RWPE1 (cell line): ENCODE measurements at places on chromosomes 11 and 22.

DNA sequence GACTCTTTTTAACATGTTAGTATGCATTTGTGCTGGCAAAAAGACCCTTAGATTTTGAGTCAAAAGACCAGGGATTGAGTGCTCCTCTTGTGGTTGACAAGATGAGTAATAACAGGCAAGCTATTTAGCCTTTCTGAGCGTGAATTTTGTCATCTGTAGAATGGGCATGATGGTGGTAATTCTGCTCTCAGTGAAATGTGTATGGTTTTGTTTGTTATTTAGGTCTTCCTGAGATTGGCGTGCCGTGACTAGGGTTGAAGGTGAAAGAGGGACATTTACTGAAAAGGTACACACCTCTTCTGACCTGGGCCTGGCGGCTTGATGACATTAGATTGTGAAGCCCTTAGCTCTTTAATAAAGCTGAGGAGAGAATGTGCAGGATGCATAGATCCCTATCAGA is 8.4 kb upstream of the CEP295 start:
- DNase-seq: no peak

DNA sequence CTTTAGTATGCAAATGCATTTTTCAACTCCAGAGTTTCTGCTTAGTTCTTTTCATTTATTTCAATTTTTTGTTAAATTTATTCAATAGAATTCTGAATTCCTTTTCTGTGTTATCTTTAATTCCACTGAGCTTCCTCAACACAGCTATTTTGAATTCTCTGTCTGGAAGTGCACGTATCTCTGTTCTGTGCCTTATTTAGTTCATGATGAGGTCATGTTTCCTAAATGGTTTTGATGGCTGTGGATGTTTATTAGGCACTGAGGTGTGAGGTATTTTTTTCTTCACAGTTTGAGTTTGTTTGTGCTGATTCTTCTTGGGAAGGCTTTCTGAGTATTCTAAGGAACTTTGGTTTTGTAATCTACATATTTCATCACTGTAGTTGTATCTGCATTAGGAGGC is 2042.8 kb upstream of the RAG2 start:
- no peak for DNase-seq

DNA sequence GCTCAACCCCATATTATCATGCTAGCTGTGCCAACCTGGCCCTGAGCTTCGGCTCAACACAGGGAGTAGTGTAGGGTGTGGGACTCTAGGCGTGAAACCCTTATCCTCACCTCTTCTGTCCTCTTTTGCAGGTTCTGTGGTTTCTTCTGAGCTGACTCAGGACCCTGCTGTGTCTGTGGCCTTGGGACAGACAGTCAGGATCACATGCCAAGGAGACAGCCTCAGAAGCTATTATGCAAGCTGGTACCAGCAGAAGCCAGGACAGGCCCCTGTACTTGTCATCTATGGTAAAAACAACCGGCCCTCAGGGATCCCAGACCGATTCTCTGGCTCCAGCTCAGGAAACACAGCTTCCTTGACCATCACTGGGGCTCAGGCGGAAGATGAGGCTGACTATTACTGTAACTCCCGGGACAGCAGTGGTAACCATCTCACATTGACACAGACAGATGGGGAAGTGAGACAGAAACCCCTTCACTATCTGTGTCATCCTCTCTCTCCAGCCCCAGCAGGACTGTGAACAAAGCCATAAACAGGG is 76.4 kb downstream of the GGTLC2 start:
- no peak for DNase-seq

DNA sequence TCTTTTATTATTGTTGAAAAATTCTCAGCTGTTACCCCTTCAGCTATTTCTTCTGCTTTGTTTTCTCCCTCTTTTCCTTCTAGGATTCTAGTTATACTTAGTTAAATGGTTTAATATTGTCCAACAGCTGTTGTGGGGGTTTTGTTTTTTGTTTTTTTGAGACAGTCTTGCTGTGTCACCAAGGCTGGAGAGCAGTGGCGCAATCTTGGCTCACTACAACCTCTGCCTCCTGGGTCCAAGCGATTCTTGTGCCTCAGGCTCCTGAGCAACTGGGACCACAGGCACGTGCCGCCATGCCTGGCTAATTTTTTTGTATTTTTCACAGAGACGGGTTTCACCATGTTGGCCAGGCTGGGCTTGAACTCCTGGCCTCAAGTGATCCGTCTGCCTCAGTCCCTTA is 12.7 kb downstream of the SDHAF2 start:
- no peak for DNase-seq
